ENCODE measurements at places on chromosomes 1 and 21.
A peak's percentile ranks its signal among the peaks of the same experiment; 100 is the strongest.

DNA sequence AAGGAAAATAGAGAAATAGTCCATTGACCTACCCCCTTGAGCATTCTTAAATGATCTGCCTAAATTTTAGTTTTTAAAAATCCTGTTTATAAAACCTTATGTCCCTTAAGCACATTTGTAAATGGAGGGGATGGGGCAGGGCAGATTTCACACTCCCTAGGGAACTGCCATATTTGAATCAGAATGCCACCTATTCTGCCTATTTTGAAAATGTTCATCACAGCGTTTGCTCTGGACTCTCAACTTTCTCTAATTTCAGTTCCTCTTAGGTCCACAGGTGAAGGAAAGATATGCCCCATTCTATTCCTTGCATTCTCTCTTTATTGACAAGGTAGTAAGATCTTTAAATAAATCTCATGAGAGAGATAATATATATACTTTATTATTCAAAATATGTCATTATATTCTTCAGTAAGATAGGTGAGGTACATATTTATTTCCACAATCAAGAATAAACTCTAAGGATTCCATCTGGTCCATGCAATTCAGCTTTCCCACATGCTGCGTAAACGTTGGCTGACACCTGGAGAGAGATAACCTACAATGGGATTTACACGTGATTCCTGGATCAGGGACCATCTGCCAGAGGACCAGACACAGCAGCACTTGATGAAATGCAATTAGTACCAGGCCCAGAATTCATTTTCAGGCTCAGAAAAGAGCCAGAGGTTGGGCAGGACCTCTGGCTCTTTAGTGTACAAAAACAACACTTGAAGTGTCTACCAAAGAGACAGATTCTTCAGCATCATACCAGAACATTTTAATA, 1.2 kb upstream of the LPGAT1 start:
- no peak for DNase-seq

GRCh38 chr1:64167176-64167575, 36.2 kb upstream of the UBE2U start:
- DNase-seq: no peak

DNA sequence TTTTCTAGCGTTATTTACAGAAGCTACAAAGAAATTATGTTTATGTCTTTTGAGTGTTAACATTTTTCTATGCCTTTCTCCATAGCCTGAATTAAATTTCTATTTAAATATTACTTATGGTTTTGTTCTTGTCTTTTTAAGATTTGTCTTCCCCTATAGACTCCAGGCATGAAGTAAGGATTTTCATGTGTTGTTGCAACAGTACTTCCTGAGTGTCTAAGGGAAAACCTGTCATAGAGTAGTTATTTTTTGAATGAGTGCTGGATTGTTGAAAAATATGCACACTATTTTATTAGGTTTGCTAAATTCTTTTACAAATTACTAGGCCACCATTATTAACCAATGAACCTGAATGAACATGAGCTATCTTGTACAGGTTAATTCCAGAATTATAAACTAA, 27.1 kb downstream of the SAMSN1 start:
- DNase-seq: no peak

- peak; percentile 55 for DNase-seq
These were observed 18.5 kb upstream of the LRRC53 start for GRCh38 chr1:74530892-74531291.

DNA sequence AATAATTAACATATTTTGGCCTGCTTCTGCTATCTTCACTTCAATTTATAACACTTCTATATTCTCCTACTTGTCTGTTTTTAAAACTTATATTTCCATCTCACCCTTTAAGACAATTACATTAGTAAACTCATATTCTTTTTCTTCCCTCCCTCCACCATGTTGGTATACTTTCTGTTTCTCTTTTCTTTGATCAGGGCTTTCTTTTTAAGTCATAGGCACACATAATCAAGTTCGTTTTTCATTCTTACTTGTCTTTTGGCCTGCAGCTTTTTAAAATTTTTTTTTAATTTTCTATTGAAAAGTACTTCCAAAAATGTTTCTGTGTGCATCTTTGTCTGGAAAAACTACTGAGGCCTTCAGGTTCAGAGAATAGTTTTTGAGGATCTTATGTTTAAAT, 2.3 kb downstream of the PYHIN1 start:
- DNase-seq: no peak

DNA sequence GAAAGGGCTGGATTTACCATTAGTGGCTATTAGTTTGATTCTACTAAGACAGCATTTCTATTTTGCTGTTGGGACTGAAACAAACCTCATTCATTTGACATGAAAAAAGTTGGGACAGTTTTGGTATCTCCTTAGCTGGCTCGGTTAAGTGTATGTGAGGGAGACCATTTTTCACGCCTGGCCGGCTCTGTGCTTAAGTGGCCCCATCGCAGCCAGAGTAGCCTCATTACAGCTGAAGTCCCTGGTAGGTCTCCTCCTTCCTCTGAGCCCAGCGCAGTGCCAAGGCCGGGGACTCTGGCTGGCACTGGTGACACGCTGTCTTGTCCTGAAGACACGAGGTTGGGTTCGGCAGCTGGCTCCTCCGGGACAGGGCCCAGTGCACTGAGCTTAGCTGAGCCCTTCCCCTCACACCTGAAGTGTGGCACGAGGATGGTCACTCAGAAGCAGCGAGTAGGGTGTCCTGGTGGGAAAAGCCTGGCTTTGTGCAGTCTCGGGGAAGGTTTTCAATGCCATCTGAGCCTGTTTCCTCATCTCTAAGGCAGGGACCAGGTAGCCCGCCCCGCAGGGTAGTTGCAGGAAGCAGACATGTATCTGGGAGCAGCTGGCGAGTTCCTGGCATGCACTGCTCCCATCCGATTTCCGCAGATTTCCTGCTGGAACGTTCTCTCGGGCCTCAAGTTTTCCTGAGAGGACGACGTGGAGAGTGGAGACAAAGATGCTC, 196.5 kb downstream of the DYRK1A start:
- DNase-seq: no peak

All from NCI-H748 treated with DMSO at 0.1 percent for 48 hours (cell line).